ENCODE measurements at places on chromosomes 7 and 10. TPM values are rescaled to one million over a fixed set of nuclear protein-coding genes. Genes with fewer than 3 reads are reported as not detected.

The TLX1 gene
- total RNA-seq, result not detected

The ASB10 gene
- not detected for total RNA-seq

The NUPR2 gene
- 10.3 TPM for total RNA-seq

The ELN gene
- total RNA-seq, result 44.8 TPM

The NUTM2D gene
- total RNA-seq, result 9.0 TPM

The ZNF736 gene
- 24.5 TPM for total RNA-seq

The OR13A1 gene
- total RNA-seq, result not detected

The ACSM6 gene
- total RNA-seq, result not detected

The ANXA8L1 gene
- total RNA-seq, result not detected

The SLC13A1 gene
- total RNA-seq, result 10.1 TPM

The TIMM23 gene
- 52.0 TPM for total RNA-seq

The PWWP2B gene
- total RNA-seq, result 24.3 TPM

The A1CF gene
- total RNA-seq, result 3.7 TPM

The TAF6 gene
- total RNA-seq, result 62.7 TPM

The MCM10 gene
- 0.50 TPM for total RNA-seq

The LRRC17 gene
- total RNA-seq, result 4.0 TPM

The KAZALD1 gene
- 9.8 TPM for total RNA-seq

The IFIT1B gene
- total RNA-seq, result not detected

The ADIRF gene
- total RNA-seq, result 357 TPM

The DNAJC9 gene
- total RNA-seq, result 13.9 TPM

The EPHA1 gene
- total RNA-seq, result 22.3 TPM

The TRIM73 gene
- 4.3 TPM for total RNA-seq

The PPP1R17 gene
- not detected for total RNA-seq

The C10orf62 gene
- total RNA-seq, result 1.6 TPM

The MYO1G gene
- 14.3 TPM for total RNA-seq

The RAMP3 gene
- total RNA-seq, result 82.6 TPM

The IDE gene
- total RNA-seq, result 40.5 TPM

The IL6 gene
- total RNA-seq, result 1.6 TPM

The CPEB3 gene
- total RNA-seq, result 7.4 TPM

The ATP6V0A4 gene
- 30.5 TPM for total RNA-seq

The ADAM22 gene
- 7.9 TPM for total RNA-seq

The ANKRD61 gene
- total RNA-seq, result 0.19 TPM

The HNRNPH3 gene
- total RNA-seq, result 114 TPM

The CDK14 gene
- total RNA-seq, result 33.9 TPM

The SPAM1 gene
- not detected for total RNA-seq

The BTBD16 gene
- total RNA-seq, result 1.2 TPM

The GIMAP6 gene
- 48.7 TPM for total RNA-seq

The EIF5AL1 gene
- 0.54 TPM for total RNA-seq

The PPP1R3C gene
- 20.3 TPM for total RNA-seq

The TASOR2 gene
- 58.8 TPM for total RNA-seq

The MYOZ1 gene
- 3.5 TPM for total RNA-seq

The UCMA gene
- not detected for total RNA-seq

The SLC39A12 gene
- total RNA-seq, result 0.16 TPM

The CHRM2 gene
- not detected for total RNA-seq

The ABCA13 gene
- total RNA-seq, result 6.0 TPM

The PLEKHS1 gene
- 0.41 TPM for total RNA-seq

The NEURL1 gene
- 1.2 TPM for total RNA-seq

The NXPH1 gene
- total RNA-seq, result not detected

The CFTR gene
- total RNA-seq, result 12.8 TPM

The SPRN gene
- not detected for total RNA-seq

Measured in kidney (tissue), 22 donors.